Retina (tissue), 1 donor: ENCODE measurements at places on chromosomes 3 and 15.
A peak's percentile ranks its signal among the peaks of the same experiment; 100 is the strongest.

DNA sequence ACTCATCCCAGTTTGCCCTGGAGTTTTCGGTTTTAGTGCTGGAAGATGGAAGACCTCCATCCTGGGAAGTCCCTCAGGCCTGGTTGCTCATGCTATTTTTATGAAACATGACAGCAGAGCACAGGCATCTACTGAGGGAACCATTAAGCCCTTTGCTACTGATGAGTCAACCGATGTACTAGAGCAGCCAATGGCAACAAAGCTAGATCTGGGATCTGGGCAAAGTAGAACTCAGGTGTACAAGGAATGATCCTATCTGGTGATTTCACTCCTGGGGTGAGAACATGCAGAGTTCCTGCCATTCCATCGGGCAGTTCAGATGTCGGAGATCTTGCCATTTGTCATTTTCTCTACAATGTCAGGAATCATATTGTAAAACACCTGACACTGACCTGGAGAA is 166.2 kb upstream of the NSMCE3 start:
- DNase-seq: no peak

DNA sequence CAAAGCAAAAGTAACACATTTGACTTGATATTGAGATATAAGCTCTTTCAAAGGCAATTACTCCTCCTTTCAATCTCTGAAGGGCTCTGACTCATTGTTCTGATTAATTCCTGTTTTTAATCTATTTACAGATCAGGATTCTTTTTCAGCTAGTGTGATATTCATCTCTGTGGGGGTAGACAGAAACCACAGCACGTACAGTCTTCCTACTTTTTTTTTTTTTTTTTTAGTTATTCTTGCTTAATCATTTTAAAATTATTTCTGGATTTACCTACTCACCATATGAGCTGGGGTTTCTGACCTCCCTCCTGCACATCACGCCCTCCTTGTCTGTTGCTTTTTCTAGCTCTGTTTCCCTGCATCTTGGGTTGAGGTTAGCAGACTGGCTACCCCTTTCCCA is 1.4 kb downstream of the CNTN3 start:
- DNase-seq: no peak

DNA sequence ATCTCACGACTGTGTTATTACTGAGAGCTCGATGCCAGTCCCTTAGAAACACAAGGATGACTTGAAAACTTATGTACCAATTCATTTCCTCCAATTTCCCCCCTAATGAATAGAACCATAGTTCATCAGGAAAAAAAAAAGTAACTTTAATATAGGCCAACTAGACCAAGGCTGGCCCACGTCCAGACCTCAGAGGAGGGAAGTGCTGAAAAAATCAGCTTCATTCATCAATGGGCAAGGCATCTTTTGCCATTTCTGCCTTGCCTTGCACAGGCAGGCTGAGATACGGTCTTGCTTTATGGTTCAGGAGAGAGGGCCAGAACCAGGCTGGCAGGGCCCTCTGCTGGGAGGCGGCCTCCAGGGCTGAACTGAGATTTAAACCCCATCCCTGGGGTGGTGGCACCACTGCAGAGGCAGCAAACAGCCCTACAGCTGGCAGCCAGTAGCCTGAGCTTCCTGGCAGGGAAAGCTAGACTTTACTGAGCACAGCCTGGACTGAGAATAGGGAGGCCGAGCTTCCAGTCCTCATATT is 104.1 kb upstream of the TNFAIP8L3 start:
- DNase-seq: no peak

DNA sequence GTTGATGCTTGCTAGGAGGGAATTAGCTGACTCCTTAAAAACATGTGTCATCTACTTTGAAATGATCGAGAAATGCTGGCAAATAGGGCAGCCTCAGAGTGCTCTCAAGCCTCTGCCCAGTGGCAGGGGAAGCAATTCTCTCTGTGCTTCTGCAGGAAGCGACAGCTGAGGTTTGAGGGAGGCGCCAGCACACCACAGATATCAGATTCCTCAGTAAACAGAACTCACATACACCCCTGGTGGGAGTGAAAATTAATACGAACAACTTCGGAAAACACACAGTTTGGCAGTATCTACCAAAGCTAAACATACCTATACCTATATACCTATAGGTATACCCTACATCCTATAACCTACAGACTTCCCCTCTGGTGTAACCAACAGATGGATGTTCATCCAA is 61.3 kb downstream of the NSMCE3 start:
- no peak for DNase-seq

DNA sequence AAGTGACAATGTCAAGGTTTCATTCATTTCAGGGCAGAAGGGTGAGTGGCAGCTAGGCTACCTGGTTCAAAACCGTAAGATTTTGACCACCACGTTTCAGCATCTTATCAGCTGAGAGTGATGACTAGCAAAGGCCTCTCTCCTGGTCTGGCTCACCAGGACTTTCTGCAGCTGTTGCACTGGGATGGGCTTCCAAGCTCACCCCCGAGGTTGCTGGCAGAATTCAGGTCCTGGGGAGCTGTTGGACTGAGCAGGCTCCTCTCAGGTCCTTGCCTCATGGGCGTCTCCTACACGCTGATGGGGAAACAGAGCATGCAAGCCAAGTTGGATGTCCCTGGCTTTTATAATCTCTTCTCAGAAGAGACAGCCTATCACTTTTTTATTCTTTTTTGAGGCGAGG is 88.8 kb upstream of the RNU6-1 start:
- no peak for DNase-seq

GRCh38 chr3:8540456-8540855 is 38.8 kb downstream of the LMCD1 start:
- no peak for DNase-seq

DNA sequence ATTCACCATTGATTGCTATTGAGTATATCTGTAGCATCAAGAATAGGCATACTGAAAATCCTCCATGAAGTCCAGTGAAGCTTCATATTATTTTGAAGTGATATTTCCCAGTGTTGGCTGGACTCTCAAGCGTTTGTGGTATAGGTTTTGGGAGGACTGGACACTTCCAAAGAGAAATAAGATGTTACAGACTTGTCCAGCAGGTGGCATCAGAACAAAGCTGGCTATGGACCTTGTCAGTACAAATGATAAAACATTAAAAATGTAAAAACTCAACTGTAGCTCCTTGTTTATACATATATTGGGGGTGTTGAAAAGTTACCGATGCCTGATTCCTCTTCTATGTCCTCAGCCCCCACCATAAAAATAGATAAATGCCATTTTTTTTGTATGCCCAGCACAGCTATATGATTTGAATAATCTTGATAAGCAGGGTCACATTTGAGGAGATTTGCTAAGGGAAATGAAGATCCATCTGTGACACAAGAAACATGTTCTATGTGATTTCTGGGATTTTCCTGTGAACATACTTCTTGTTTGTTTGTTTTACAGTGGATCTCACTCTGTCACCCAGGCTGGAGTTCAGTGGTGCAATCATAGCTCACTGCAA is 54.5 kb upstream of the GOLGA6B start:
- DNase-seq: peak; percentile 38

GRCh38 chr3:163890661-163891060 is 1187.6 kb downstream of the SI start:
- DNase-seq: peak; percentile 7

DNA sequence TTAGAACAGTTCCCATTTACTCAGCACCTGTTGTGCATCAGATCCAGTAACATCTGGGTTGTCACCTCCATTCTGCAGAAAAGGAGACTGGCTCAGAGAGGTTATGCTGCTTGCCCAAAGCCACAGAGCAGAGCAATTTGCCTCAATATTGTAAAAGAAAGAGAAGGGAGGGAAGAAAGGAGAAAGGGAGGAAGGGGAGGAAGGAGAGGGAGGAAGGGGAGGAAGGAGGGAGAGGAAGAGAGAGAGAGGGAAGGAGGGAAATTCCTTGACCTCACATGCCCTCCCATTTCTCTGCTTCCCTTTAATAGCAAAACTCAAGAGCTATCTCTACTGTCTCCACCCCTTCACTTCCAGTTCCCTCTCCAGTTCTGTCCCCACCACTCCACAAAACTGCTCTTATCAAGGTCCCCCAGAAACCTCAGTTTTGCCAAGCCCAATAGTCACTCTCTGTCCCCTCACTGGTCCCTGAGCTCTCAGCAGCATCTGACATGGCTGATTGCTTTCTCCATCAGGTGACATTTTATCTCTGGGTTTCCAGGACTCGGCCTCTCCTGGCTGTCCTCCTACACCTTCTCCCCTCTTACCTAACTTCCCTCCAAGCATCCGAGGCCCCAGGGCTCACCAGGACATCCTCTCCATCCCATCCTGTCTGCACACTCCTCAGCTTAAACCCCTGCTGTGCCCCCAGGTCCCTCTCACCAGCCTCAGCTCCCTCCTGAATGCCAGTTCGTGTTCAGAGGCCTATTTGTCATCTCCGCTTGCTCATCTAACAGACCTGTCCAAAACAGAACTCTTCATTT is 104.7 kb upstream of the LINGO1 start:
- no peak for DNase-seq

GRCh38 chr3:94413336-94414108 is 350.7 kb downstream of the NSUN3 start:
- no peak for DNase-seq

DNA sequence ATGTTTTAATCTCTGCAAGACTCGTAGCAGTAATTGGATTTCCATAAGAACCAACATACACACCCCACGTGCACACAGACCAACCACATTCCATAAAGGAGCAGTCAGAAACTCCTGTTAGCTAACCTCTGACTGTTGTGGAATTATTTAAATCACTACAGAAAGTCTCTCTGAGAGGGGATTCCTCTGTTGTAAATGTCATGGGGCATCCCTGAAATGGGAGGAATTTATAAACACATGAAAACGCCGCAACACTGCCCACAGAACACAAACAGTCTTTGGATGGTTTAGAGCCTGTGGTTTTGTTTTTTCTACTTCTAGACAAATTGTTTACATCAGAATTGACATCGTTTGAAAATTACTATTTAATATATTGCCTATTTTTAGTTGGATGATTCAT is 740.1 kb upstream of the GRM7 start:
- no peak for DNase-seq

GRCh38 chr3:13133471-13133981 is 60.3 kb upstream of the IQSEC1 start:
- DNase-seq: no peak

GRCh38 chr3:65048151-65048550 is 360.4 kb upstream of the ADAMTS9 start:
- no peak for DNase-seq

DNA sequence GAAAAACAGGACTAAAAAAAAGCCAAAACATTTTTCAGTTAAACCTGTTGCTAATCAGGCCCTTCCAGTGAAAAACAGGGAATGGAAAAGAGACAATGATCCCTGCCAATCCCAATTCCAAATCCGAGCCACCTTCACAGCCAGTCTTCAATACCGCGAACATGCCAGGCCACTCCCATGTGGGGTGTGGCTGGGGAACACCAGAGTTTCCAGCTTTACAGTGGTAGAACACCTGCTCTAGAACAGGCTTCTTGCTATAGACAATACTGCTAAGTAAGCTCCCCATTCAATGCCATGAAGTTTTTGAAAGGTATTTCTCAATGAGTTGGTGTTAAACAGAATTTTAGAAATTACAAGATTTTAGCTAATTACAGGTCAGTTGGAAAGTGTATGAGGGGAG is 228.3 kb downstream of the ATP8B4 start:
- no peak for DNase-seq

DNA sequence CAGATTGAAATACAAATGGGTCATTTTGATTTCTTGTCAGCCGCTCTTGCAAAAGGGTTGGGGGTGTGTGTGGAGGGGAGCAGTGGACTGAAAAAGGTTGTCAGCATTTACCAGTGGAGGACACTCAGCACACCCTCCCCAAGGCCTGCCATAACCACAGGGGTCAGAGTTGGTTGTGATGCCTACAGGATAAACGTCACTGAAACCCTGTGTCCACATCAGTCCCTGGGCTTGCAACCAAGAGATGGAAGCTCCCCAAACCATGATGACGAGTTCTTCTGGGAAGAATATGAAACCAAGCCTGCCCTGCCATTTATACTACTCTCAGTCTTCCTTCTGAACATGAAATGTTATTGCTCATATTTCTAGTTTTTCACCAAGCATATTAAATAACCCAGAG is 54.0 kb upstream of the UMPS start:
- DNase-seq: no peak

- DNase-seq: peak; percentile 15
These were observed 141.4 kb upstream of the MRPS22 start for GRCh38 chr3:139202226-139202958.

DNA sequence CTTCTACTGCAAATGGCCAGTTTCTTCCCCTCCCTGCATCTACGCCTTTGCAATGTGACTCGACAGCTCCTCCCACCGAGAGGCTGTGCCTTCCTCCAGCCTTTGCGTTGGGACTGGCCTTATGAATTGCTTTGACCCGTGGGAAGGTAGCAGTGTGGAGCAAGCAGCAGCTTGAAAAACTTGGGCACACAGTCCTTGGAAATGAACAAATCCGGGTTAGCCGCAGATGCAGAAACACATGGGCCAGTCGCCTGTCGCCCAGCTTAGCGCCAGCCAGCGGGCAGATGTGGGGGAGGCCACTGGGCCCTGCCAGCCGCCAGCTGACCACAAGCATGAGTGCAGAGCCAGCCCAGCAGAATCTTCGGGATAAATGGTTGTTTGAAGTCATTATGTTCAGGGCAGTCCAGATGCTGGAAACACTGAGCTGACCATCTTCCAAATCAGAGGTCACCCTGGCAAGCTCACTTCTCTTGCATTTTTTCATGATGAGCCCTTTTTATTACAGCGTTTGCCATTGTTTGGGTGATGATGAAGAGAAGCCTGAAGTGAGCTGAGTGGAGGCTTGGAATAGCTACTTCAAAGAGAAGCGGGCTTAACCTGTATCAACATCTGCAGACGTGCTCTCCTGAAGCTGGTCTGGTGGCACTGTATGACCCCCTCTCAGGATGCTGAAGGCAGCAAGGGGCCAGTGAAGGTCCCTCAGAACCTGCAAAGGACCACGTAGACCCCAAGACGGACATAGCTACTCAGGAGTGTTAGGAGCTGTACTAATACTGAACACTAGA is 9.8 kb downstream of the SELENOS start:
- no peak for DNase-seq

GRCh38 chr15:41881920-41882688 is 11.7 kb downstream of the SPTBN5 start:
- peak; percentile 46 for DNase-seq

DNA sequence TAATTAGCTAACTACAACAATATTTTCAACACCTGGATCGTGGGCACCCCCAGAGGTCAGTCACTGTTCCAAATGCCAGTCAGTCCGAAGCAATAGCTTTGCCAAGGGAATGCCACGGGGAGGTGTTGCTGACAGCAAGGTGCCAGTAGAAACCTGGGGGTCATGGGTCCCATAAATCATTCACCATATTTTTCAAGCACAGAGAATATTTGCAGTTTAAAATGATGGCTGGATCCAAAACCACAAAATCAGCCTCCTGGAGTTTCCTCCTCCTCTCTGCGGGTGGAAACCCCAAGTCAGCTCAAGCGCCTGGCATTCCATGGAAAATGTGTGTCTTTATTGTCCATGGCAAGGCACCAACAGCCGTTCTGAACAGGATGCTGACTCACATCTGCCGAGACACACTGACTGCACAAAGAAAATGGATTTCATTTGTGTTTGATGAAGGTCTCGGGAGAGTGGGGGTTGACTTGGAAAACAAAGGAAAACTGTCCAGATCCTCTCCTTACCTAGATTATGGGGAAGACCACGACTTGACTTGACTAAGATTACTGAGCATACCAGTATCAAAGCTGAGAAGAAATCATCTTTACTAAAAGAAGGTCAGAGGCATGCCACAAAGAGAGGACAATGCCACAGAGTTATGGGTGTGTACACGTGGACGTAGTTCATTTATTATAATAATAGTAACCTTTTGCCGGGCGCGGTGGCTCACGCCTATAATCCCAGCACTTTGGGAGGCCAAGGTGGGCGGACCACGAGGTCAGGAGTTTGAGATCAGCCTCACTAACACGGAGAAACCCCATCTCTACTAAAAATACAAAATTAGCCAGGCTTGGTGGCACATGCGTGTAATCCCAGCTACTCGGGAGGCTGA is 26.4 kb downstream of the ANXA2 start:
- DNase-seq: no peak
